Activated CD4-positive, alpha-beta memory T cell treated with anti-CD3 and anti-CD28 coated beads, Interleukin-2, amount 10 ng/mL, durations not matched to agents 7 days and 5 days (primary cell): ENCODE measurements at places on chromosomes 3 and 15.

- H3K4me3 ChIP-seq: no peak overlapping the region
- no peaks in the 10 kb centered on the region for H3K27me3 ChIP-seq
- no peak for DNase-seq
- no peak overlapping the region for H3K27ac ChIP-seq
- H3K36me3 ChIP-seq: no peaks in the 10 kb centered on the region
These were observed 686.5 kb downstream of the IGSF11 start for GRCh38 chr3:118348169-118348557.

GRCh38 chr15:98682992-98683701, 34.8 kb downstream of the IGF1R start:
- no peaks in the 10 kb centered on the region for H3K36me3 ChIP-seq
- H3K4me3 ChIP-seq: no peak overlapping the region
- H3K4me1 ChIP-seq: no peaks in the 10 kb centered on the region
- no peak for DNase-seq
- H3K27me3 ChIP-seq: no peaks in the 10 kb centered on the region
- no peak overlapping the region for H3K27ac ChIP-seq

- no peaks in the 10 kb centered on the region for H3K27me3 ChIP-seq
- no peak overlapping the region for H3K4me3 ChIP-seq
- H3K4me1 ChIP-seq: peaks cover 61% of the 10 kb centered on the region
- peaks cover 39% of the 10 kb centered on the region for H3K36me3 ChIP-seq
These were observed 112.1 kb downstream of the IQSEC1 start for GRCh38 chr3:12961007-12961696.

- no peak overlapping the region for H3K4me3 ChIP-seq
- H3K27me3 ChIP-seq: no peaks in the 10 kb centered on the region
- H3K27ac ChIP-seq: no peak overlapping the region
- peaks cover 2% of the 10 kb centered on the region for H3K4me1 ChIP-seq
These were observed 45.9 kb upstream of the SLC2A2 start for GRCh38 chr3:171072432-171072831.

GRCh38 chr3:192915304-192915703, 2.4 kb downstream of the MB21D2 start:
- H3K4me1 ChIP-seq: peaks cover 59% of the 10 kb centered on the region
- peaks cover 41% of the 10 kb centered on the region for H3K36me3 ChIP-seq
- DNase-seq: no peak
- H3K4me3 ChIP-seq: peak overlapping the region; percentile 91
- H3K27me3 ChIP-seq: peaks cover 49% of the 10 kb centered on the region

DNA sequence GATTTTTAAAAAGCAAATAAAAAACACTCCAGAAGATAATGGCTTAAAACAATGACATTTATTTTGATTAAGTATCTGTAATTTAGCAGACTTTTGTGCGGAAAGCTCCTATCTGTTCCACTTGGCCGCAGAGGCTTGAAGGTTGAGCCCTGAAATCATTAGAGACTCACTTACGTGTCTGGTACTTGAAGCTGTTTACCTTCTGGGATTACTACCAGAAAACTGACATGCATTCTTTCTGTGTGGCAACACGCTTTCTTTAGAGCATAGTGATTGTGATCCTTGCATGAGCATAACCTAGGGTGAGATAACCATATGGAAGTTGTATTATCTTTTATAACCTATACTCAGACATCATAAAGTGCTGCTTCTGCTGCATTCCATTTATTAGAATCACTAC, 298.5 kb downstream of the SI start:
- H3K4me3 ChIP-seq: no peak overlapping the region
- no peaks in the 10 kb centered on the region for H3K27me3 ChIP-seq
- H3K27ac ChIP-seq: no peak overlapping the region
- DNase-seq: no peak
- no peaks in the 10 kb centered on the region for H3K36me3 ChIP-seq
- no peaks in the 10 kb centered on the region for H3K4me1 ChIP-seq

DNA sequence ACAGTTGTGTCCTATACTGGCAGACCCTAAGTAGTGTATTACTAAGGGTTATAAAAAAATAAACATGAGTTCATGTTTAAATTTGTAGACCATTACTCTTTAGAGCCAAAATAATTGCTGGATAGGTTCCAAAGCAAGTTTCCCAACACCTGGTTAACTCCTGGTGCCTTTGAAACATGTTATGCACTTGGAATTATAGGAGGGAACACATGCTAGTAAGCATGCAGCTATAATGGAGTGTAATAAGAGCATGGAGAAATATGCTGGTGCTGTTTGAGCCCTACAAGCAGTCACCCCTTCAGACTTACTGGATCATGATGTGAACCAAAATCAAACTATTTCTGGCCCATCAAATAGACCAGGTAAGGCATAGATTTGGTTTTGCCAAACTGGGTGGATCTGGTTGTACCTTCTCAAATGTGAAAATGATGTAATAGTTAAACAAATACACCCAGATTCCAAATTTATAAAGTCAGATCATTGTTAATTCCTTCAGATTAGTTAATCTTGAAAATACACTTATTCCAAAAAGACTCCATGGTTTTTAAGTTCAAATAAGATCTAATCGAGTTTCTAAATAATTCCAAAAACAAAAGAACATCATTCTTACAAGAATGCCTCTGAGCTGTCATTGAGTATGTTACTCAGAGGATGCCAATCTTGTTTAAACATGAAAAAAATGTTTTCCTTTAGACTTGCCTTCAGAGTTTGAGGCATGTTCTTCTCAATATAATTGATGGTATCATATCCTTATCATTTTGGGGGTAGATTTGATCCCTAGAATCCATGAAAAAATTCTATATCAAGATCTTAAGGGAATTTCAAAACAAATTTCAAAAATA, 69.3 kb downstream of the LRRC28 start:
- H3K27me3 ChIP-seq: no peaks in the 10 kb centered on the region
- H3K27ac ChIP-seq: no peak overlapping the region
- DNase-seq: no peak
- no peak overlapping the region for H3K4me3 ChIP-seq

- peaks cover 62% of the 10 kb centered on the region for H3K27me3 ChIP-seq
- H3K4me3 ChIP-seq: no peak within 1 kb of the TSS
These were observed at the start of gene HCN4 for GRCh38 chr15:73368301-73369136. TSS of gene HCN4 (minus strand) at chr15:73368958. CDS start at chr15:73368270, 688 bp downstream.

DNA sequence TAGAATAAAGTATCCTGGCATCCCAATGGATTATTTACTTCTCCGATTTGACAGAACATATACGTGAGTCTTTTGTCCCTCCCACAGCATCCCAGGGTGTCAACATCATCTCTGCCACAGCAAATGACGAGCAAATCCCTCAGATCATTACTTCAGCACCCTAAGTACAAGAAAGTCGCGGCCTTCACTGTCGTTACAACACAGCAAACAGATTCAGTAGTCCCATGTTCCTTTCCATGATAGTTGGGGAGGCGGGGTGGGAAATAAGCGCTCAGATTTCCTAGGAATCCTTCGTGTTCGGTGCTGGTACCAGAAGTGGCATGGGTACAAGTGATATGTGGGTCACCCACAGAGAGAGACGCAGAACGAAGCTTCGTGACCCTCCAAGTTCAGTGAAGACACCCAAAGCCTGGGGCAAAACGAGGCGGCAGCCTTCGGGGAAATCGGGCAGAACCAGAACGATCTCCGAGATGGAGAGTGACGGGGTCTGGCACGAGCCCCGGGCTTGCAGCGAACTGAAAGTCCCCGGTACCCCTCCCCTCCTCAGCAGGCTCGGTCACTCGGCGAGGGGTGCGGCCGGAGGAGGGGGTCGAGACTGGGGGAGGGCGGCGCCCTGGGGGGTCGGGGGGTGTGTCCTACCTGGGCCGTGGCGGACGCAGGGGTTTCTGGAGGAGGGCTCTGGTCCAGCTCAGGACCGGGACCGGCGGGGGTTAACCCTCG, 619 bp downstream of the TTBK2 start:
- H3K36me3 ChIP-seq: peaks cover 9% of the 10 kb centered on the region
- H3K27me3 ChIP-seq: no peaks in the 10 kb centered on the region
- peak overlapping the region; percentile 92 for H3K4me3 ChIP-seq
- peak overlapping the region; percentile 72 for H3K27ac ChIP-seq
- peaks cover 40% of the 10 kb centered on the region for H3K4me1 ChIP-seq

- DNase-seq: no peak
- H3K4me3 ChIP-seq: no peak overlapping the region
- H3K27ac ChIP-seq: no peak overlapping the region
- no peaks in the 10 kb centered on the region for H3K27me3 ChIP-seq
These were observed 299.2 kb downstream of the ADAMTS17 start for GRCh38 chr15:100042558-100042957.

GRCh38 chr15:57296473-57297162, 79.7 kb upstream of the CGNL1 start:
- no peak overlapping the region for H3K4me3 ChIP-seq
- peaks cover 3% of the 10 kb centered on the region for H3K36me3 ChIP-seq
- no peak overlapping the region for H3K27ac ChIP-seq
- H3K27me3 ChIP-seq: no peaks in the 10 kb centered on the region

GRCh38 chr3:56939834-56940233, 120.6 kb upstream of the SPATA12 start:
- H3K4me3 ChIP-seq: no peak overlapping the region
- no peak for DNase-seq
- peaks cover 7% of the 10 kb centered on the region for H3K27me3 ChIP-seq
- peaks cover 4% of the 10 kb centered on the region for H3K36me3 ChIP-seq
- H3K27ac ChIP-seq: no peak overlapping the region

- no peak for DNase-seq
- peaks cover 3% of the 10 kb centered on the region for H3K36me3 ChIP-seq
These were observed 23.2 kb upstream of the IQCF6 start for GRCh38 chr3:51802106-51802703.

DNA sequence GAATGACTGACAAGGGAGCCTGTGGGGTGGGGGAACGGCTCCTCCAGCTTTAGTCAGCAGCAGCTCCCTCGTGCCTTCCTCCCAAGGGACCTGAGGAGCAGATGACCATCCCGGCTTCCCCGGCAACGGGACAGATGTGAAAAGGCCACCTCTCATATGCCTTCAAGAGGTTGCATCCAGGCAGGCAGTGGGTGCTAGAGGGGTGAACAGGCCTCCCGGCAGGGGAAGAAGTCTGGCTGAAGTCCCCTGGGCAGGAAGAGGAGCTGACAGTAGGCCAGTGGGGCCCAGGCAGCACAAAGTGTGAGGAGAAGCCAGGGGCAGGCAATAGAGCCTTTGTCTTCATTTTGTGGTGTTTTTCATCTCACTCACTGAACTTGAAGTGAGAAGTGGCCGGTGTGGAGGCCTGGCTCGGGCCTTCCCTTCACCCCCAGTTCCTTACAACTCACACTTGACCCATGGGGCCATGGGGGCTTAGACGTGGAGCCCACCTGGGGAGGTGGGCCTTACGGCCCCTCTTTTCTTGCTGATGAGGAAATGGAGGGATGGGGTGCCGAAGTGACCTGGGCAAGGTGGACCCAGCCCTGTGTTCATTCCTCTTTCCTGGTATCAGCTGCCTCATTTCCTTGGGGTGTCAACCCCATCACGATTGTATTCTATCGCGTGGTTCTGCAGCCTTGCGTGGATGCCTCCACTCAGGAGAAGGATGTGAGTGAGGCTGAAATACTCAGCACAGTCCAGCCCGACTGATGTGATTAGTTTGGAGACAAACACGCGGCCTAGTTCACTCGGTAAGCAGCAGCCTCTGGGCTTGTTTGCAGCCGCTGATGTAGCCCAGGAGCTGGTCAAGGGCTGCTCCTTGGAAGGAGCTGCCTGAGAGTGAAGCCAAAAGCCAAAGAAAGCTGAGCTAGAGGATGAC, 115.5 kb upstream of the ALDH1A3 start:
- H3K4me3 ChIP-seq: no peak overlapping the region
- no peak for DNase-seq
- no peaks in the 10 kb centered on the region for H3K36me3 ChIP-seq

DNA sequence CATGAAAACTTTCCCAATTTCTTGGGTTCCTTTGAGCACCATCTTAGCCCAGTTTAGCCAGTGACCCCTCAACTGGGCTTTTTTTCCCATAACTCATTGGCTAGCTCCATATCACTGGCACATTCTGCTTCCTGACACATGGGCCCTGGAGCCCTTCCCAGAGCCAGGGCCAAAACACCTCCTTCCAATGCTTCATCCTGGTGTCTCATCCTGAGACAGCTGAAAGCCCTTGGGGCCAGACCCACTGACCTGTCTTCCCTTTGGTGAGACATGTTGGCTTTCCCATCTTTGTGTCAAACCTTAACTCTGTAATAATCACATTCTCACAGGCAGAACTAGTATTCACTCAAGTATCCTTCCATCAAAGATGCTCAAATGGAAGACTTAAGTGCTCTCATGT, 82.6 kb upstream of the SMAD3 start:
- H3K27ac ChIP-seq: no peak overlapping the region
- H3K4me3 ChIP-seq: no peak overlapping the region
- DNase-seq: no peak
- H3K4me1 ChIP-seq: peaks cover 2% of the 10 kb centered on the region
- H3K27me3 ChIP-seq: peaks cover 31% of the 10 kb centered on the region

DNA sequence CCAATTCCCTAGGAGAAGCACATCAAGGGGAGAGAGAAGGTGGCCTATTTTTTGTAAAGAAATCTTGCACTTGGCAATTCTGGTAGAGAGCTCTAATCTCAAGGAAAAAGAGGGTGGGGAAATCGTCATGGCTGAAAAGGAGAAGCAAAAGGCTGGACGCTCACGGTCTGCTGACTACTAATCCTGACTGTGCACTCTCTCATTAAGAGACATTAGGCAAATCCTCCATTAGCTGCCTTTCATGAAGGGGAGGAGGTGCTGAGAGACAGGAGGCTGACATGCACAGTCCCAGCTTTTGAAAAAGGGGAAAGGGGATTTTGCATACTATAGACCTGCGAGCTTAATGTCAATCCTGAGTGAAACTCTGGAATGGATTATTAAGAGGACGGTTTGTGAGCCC, 170.0 kb downstream of the NR2F2 start:
- H3K36me3 ChIP-seq: no peaks in the 10 kb centered on the region
- no peak overlapping the region for H3K27ac ChIP-seq
- no peak overlapping the region for H3K4me3 ChIP-seq
- DNase-seq: no peak
- H3K27me3 ChIP-seq: no peaks in the 10 kb centered on the region

GRCh38 chr3:57544181-57545125, at the start of gene DNAH12:
TSS of gene DNAH12 (minus strand) at chr3:57544344. CDS start at chr3:57542870, 1,474 bp downstream.
- no peaks in the 10 kb centered on the region for H3K27me3 ChIP-seq
- peaks cover 3% of the 10 kb centered on the region for H3K4me1 ChIP-seq
- no peaks in the 10 kb centered on the region for H3K36me3 ChIP-seq
